Left ventricle myocardium inferior (tissue), 1 donor: ENCODE measurements at places on chromosomes 3 and 15. TPM values are rescaled to one million over a fixed set of nuclear protein-coding genes. Genes with fewer than 3 reads are reported as not detected.

Gene EXOG
- 27.9 TPM for total RNA-seq

Gene GOLGA6B
- not detected for total RNA-seq

Gene SCAANT1
- not detected for total RNA-seq

DNA sequence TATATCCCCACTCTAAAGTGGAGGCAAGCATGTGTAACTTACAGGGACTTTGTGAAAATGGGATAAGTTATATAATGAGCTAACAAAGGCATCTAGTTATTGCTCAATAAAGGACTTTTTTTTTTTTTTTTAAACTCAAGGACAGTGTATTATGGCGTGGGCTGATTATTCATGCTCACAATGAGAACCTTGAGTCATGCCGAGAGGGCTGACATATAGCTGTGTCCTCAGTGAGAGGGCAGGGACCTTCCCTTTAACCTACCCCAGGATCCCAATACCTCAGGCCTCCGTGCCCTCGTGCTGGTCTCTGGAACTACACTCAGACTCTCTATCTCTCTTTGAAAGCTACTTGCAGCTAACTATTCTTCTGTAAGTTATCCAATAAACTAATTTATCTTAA is 319.9 kb upstream of the ICE2 start:
- DNase-seq = no peak

DNA sequence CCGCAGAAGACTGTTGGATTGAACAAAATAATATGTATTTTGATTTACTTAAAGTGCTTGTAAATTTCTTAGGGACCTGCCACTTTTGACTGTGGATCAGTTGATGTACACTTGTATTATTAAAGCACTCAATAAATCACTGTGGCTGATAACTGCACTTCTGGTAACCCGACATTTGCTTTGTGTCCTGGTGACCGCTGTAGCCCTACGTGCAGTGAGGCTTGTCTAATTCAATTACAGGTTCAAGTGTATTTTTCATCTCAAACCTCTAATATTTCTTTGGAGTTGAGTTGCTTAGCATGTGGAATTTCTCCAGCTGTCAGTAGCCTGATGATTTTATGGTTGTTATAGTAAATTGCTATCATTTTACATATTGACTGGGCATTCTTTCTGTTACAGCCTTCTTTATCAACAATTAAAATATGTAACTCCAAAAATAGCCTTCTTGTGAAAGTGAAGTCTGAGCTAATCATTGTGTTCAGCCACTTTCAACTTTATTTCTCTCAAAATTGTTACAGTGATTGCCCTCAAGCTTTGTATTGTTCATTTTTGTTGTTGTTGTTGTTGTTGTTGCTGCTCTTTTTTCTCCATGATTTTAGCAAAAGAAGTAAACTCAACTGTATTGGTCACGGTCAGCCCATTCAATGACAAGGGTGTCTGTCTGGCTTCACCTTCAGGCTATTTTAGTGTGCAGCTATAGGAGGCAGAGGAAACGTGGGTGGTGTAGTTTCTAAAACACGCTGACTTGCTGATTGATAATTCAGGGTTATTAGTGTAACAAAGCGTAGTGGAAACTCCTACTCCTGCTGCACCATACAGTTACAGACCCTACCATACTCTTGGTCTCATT is 215.1 kb upstream of the UBE2E1 start:
- no peak for DNase-seq

DNA sequence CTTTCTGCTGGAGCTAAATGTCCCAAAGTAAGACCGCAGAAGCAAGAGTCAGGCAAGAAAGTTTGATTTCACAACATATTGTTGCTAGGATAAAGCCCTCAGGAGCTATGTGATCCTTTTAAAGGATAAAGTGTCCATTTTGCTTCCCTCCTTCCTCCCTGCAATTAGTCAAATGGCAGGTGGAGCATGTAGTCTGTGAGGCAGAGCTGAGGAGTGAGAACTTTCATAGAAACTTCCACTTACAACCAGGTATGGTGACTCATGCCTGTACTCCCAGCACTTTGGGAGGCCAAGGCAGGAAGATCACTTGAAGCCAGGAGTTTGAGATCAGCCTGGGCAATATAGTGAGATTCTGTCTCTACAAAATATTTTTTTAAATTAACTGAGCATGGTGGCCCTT is 25.2 kb upstream of the RHCG start:
- no peak for DNase-seq

DNA sequence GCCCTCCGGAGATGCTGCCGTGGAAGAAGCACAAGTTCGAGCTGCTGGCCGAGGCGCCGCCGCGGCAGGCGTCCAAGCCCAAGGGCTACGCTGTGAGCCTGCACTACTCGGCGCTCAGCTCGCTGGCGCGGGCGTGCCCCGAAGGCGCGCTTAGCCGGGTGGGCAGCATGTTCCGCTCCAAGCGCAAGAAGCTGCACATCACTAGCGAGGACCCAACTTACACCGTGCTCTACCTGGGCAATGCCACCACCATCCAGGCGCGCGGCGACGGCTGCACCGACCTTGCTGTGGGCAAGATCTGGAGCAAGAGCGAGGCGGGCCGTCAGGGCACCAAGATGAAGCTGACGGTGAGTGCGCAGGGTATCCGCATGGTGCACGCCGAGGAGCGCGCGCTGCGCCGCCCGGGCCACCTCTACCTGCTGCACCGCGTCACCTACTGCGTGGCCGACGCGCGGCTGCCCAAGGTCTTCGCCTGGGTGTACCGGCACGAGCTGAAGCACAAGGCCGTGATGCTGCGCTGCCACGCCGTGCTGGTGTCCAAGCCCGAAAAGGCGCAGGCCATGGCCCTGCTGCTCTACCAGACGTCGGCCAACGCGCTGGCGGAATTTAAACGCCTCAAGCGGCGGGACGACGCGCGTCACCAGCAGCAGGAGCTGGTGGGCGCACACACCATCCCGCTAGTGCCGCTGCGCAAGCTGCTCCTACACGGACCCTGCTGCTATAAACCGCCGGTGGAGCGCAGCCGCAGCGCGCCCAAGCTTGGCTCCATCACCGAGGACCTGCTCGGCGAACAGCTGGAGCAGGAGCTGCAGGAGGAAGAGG is 1.3 kb downstream of the FAM43A start:
- peak; percentile 73 for DNase-seq
